ENCODE measurements at places on chromosomes 4 and X.

DNA sequence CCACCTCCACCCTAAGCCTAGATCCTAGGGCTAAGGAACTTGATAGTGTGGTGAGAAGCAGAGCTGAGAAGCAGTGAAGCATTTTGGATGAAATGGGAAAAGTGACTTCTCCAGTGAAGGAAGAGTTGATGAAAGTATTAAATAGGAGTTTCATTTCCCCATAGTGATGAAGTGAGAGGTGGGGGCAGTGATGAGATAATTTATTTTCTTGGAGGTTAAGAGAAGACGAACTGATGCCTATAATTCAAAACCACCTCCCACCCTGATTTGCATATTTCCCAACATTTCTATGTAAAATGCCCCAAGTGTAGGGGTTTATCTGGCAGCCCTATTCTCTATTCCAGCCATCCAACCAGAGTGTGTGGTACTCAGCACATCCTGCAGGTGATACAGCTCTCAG is 6.3 kb downstream of the LONRF3 start:
- DNase-seq = no peak

DNA sequence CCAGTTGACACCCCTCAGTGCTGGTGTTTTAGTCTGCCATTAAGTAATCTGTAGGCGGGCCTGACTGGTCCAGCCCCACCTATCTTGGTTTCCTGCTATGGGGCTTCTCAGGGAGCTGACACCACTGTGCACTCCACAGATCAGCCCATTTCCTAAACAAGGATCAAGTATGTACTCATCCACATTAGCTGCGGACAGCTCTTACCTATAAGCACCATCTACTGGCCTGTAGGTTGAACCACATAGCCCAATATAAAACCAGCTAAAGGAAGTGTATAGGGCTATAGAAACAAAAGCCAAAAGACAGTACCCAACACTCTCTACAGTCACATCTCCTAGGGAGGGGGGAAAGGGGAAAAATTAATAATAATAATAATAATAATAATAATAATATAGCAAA is 353.5 kb upstream of the CXorf51B start:
- DNase-seq = no peak

DNA sequence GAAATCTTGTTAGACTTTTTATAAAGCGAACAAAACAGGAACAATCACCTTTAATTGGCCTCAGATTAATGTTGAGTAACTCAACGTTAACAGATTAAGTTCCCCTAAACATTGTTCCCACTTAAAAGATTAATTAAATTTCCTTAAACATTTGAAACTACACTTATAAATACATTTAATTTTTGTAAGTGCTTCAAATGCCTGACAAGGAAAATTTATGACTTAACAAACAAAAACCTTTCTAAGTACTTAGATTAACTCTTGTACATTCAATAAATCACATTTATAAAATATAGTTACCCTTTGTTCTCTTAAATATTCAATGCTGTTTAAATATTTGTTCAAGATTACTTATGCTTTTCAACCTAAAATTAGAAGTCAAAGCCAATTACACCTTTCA is 39.4 kb upstream of the OCIAD2 start:
- no peak for DNase-seq

DNA sequence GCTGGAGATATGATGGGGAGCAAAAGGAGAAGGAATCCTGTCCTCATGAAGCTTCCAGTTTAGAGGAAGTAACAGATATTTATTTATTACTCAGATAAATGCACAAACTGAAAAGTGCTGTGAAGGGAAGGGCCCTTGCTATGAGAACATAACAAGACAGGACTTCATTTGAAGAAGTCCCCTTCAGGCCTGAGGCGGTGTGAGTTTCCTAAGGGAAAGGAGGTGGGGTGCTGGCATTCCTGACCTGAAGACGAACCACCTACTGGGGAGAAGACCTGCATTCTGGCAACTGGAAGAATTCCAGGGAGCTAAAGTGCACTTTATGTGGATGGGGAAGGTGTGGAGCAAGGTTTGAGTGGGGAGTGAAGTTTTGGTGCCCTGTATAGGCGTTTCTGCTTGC is 15.9 kb upstream of the SPARCL1 start:
- DNase-seq = no peak

DNA sequence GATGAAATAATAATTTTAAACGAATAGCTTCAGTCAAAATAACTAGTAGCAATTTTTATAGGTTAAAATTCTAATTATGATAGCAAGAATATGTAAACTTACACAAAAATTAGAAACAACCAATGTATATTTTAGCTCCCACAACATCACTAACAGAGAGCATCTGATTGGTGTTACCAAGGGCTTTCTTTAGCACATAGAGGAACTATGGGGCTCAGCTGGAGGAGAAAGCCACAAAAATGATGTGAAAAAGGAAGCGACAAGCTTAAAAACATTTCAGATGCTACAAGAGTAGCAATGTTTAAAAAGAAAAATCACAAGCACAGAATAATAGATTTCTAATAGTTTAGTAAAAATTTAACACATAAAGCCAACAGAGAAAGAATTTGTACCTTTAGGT is 56.3 kb downstream of the ATP8A1 start:
- DNase-seq = no peak

DNA sequence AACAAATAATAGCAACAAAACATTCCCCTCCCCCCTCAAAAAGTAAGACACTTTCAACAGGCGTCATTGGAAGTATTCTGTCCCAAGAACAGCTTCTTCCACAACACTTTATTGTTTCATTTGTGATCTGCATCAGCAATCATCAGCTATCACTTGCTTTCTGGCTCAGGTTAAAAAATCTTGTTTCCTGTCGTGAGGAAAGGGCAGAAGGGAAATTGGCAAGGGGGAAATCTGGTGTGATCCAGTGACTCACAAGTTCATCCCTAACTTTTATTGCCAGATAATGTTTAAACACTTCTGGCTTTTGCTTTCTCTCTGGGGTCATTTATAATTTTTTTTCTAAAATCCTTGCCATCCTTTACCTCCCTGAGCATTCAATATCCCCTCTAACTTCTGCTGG is 247.4 kb upstream of the GIMD1 start:
- no peak for DNase-seq

- no peak for DNase-seq
Observed at GRCh38 chr4:172270397-172270796, 457.2 kb downstream of the GALNTL6 start.

DNA sequence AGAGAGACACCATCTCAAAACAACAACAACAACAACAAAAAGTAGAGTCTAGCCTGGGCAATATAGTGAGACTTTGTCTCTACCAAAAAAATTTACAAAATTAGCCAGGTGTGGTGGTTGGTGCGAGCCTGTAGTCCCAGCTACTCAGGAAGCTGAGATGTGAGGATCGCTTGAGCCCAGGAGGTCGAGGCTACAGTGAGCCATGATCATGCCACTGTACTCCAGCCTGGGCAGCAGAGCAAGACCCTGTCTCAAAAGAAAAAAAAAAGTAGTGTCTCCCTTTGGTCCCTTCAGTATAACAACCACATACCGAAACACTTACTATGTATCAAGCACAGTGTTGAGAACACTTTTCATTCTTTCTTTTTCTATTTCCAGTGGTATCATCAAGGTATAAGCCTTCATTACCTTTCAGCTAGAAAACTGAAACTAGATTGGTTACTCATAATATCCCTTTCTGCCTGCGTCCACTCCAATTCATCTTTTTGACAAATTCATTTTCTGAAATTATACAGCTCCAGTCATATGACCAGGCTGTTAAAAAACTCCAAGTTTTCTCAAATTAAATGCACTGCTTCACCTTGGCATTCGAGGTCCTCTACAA is 54.1 kb downstream of the RPS6KA3 start:
- no peak for DNase-seq

Measured in NCI-H187 (cell line).